Mononuclear cell (primary cell): ENCODE measurements at places on chromosomes 16 and 17. TPM values are rescaled to one million over a fixed set of nuclear protein-coding genes. Genes with fewer than 3 reads are reported as not detected.

The KRTAP2-3 gene
- not detected for total RNA-seq

The OR2C1 gene
- total RNA-seq = not detected

The VAT1L gene
- total RNA-seq = 0.10 TPM

The TAC4 gene
- total RNA-seq = not detected

The HSD11B2 gene
- not detected for total RNA-seq

The ABCA9 gene
- 0.42 TPM for total RNA-seq

The ZNF423 gene
- under 0.01 TPM for total RNA-seq

The ARHGAP23 gene
- total RNA-seq = 0.94 TPM

The SLC12A3 gene
- 0.10 TPM for total RNA-seq

The C16orf95 gene
- total RNA-seq = 0.42 TPM

The WNK4 gene
- total RNA-seq = 0.10 TPM

The C16orf92 gene
- total RNA-seq = not detected

The MLLT6 gene
- total RNA-seq = 95.9 TPM

The KRT20 gene
- total RNA-seq = not detected

The KLHL36 gene
- 53.0 TPM for total RNA-seq
